ENCODE measurements at places on chromosomes 11 and 22. TPM values are rescaled to one million over a fixed set of nuclear protein-coding genes. Genes with fewer than 3 reads are reported as not detected.

Gene MCAM
- 195 TPM for total RNA-seq

Gene GRK3
- total RNA-seq = 1.6 TPM

Gene RIMBP3C
- 0.15 TPM for total RNA-seq

Gene ZNF280B
- total RNA-seq = 1.2 TPM

Gene SMTNL1
- not detected for total RNA-seq

Gene CNIH2
- 0.89 TPM for total RNA-seq

Gene ACTN3
- total RNA-seq = not detected

Gene RIC3
- not detected for total RNA-seq

Gene GGA1
- 36.3 TPM for total RNA-seq

Gene MRGPRX3
- not detected for total RNA-seq

Gene MUC5AC
- not detected for total RNA-seq

Gene CRYBB1
- not detected for total RNA-seq
